ENCODE measurements at places on chromosomes 12 and 14.

- DNase-seq = no peak
These were observed 89.4 kb downstream of the UNC79 start for GRCh38 chr14:93520053-93520607.

- no peak for DNase-seq
These were observed 101.5 kb downstream of the TAOK3 start for GRCh38 chr12:118271183-118271582.

DNA sequence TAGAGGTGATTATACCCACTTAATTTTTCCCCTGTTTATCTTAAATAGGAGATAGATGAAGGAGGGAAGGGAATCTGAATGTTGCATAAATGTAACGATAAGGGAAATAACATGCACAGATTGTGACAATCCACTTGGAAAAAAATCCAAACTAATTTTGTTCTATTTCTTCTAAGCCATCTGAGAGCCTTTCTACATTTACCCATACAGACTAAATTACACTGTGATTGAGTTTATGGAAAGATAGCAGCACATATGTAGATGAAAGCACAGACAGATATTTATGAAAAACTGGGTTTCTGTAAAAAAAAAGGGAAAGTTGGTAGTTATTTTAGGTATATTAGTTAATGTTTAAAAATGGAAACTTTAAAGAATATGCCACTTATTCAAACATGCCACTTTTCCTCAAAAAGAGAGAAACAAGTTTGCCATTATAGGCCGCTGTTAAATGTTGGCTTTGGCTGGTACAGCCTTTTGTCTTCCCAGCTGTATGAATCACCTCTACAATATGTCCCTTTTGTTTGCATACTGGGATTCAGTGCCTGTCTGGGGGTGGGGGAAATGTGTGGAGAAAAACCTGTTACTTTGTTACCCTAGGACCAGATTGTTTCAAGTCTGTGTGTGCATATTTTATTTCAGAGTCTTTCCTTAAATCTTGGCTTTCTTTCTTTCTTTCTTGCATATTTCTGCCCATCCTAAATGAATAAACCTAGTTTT, 470.2 kb upstream of the LMO3 start:
- no peak for DNase-seq

DNA sequence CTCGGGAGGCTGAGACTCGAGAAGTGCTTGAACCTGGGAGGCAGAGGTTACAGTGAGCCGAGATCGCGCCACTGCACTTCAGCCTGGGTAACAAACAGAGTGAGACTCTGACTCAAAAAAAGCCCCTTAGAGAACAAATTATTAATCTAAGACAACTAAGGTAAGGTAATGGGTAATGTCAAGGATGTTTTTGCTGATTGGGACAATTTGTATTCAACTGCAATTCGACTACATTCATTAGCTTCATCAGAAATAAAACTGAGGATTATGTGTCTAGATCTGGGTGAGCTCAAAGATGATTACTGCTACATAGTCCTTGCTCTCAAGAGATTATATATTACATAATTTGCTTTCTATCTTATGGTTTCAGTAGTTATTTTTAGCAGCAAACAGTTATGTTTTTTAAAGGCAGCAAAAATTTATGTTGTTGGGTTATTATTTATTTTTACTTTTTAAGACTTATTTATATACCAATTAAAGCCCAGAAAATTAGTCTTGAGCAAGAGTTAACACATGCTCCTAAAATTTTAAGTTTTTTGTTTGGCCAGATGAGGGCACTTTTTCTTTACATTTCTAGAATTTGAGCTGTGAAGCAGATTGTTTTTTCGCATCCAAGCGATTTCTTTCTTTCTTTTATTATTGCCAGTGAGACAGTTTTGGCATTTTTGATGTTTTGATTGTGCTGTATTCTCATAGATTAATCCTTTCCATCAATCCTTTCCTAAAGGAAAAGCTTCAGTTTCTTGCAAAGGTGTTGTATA, 52.3 kb downstream of the PLEKHA5 start:
- no peak for DNase-seq

GRCh38 chr14:103121846-103122584, 1.2 kb upstream of the TNFAIP2 start:
- DNase-seq = peak; percentile 73

- no peak for DNase-seq
These were observed 55.6 kb upstream of the BCL2L14 start for GRCh38 chr12:12015073-12015685.

GRCh38 chr12:31629756-31630732, 29.4 kb upstream of the ETFBKMT start:
- DNase-seq = no peak

- no peak for DNase-seq
These were observed 453.7 kb upstream of the RGS6 start for GRCh38 chr14:71478542-71478941.

- no peak for DNase-seq
These were observed 64.7 kb upstream of the ESRRB start for GRCh38 chr14:76311079-76311758.

DNA sequence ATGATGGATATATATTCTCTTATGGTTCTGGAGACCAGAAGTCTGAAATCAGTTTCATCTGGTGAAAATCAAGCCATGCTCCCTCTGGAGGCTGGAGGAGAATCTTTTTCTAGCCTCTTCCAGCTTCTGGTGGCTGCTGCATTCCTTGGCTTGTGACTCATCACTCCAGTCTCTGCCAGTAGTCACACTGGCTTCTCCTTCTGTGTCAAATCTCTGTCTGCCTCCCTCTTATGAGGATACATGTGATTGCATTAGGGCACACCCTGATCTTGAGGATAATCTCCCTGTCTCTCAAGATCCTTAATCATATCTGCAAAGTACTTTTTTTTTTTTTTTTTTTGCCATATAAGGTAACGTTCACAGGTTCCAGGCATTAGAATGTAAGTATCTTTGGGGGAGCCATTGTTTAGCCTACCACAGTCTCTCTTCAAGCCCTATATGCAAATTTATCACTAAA, 17.7 kb downstream of the DNAL1 start:
- peak; percentile 12 for DNase-seq

DNA sequence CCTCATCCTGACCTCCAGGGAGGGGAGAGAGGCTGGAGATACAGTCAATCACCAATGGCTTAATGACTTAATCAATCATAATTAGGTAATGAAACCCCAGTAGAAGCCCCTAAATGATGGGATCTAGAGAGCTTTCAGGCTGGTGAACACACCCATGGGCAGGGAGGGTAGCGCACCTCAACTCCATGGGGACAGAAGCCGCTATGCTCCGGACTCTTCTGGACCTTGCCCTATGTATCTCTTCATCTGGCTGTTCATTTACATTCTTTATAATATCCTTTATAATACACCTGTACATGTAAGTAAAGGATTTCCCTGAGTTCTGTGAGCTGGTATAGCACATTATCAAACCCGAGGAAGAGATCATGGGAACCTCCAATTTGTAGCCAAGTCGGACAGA, 205.9 kb downstream of the STXBP6 start:
- DNase-seq = no peak

- DNase-seq = no peak
These were observed 366.7 kb downstream of the BTG1 start for GRCh38 chr12:91778938-91779400.

DNA sequence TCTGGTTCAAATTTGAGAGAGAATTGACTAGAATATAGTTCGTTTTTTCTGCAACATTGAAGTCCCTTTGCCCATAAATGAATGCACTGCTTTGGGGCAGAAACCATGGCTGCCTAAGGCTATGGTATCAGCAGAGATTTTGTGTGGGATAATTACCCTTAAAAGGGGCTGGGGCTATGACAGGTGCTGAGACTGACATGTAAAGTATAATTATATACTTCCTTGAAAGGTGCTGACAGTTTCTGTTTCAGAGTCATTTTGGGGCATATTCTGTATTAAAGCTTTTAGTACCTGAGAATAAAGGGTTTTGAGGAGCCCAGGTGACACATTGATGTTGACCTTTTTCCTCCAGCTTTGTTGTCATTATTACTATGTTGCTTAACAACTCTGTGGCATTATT, 150.3 kb upstream of the PTPRQ start:
- DNase-seq = no peak

- DNase-seq = no peak
These were observed 76.0 kb upstream of the FZD10 start for GRCh38 chr12:130086248-130086647.

GRCh38 chr12:116454950-116455447, 104.2 kb upstream of the MAP1LC3B2 start:
- DNase-seq = no peak

DNA sequence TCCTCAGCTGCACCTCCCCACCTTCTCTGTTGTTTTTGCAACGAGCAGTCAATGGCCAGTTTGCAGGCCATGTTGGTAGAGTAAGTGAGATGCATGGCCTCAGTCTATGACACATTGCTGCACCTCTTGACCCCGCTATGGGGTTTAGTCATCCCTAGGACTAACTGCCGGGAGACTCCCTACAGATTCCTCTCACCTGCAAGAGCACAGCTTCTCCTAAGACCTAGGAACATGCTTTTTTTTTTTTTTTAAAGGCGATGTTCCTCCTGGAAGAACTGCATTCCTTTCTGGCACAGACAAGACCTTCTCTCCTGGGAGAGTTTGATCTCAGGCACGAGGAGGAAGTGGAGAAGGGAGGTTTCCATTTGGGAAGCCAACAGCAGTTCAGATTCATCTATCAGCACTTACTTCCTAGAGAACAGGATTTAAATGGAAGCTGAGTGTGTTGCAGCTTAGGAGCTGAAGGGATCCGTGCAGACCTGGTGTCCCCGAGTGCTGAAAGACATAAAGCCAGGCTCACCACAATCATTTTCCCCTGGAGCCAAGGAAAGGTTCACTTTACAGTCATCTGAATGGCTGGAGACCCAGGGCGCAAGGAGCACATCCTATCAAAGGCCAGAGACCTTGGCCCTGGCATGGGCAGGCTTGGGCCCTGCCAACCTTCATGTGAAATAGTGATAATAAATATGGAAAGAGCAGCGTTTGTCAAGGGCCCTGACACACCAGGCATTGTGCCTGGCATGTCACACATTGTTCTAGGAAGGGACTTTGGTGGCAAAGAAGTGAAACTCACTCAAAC, 104.1 kb downstream of the LGMN start:
- no peak for DNase-seq

- DNase-seq = no peak
These were observed 92.7 kb downstream of the DYRK2 start for GRCh38 chr12:67741270-67741669.

- DNase-seq = peak; percentile 65
These were observed 862 bp downstream of the CRIP2 start for GRCh38 chr14:105475269-105476096.

- peak; percentile 78 for DNase-seq
These were observed 733 bp upstream of the P3H3 start for GRCh38 chr12:6827437-6827911.

DNA sequence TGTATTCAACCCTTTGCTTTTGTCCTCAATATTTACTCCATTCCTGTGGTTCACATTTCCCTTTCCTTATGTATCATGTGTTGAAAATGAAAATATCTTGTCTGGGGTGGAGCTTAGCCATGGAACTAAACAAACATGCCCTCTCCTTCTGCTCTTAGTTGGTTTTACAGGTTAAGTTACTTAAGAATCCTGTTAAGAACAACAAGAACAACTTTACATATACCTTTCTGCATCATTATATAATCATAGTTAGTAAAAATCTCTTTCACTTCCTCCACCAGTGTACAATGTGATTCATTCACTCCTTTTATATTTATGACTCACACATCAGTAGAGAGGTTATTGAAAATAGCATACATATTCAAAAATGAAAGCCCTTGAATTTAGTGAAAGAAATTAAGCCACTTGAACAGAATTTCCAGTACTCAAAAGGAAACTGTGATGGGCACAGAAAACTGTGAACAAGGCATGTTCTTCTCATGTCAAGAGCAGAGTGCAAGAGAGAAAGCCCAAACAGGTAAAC, 307.7 kb downstream of the CCDC91 start:
- no peak for DNase-seq

- DNase-seq = peak; percentile 90
These were observed 43.2 kb downstream of the KRT80 start for GRCh38 chr12:52148464-52149181.

DNA sequence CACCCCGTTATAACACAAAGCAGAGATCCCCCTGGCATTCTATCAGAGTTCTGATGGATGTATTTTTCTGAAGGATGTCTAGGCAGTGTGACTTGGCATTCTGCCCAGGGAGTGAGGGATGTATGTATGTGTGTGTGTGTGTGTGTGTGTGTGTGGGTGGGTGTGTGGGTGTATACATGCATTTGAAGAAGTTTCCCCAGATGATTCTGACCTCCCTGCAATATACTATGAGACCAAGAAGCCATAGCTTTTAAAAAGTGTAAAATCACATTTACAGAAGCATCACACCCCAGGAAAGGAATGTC, 59.7 kb upstream of the NAP1L1 start:
- no peak for DNase-seq

GRCh38 chr12:104957719-104958000, 430 bp downstream of the SLC41A2 start:
- DNase-seq = no peak

DNA sequence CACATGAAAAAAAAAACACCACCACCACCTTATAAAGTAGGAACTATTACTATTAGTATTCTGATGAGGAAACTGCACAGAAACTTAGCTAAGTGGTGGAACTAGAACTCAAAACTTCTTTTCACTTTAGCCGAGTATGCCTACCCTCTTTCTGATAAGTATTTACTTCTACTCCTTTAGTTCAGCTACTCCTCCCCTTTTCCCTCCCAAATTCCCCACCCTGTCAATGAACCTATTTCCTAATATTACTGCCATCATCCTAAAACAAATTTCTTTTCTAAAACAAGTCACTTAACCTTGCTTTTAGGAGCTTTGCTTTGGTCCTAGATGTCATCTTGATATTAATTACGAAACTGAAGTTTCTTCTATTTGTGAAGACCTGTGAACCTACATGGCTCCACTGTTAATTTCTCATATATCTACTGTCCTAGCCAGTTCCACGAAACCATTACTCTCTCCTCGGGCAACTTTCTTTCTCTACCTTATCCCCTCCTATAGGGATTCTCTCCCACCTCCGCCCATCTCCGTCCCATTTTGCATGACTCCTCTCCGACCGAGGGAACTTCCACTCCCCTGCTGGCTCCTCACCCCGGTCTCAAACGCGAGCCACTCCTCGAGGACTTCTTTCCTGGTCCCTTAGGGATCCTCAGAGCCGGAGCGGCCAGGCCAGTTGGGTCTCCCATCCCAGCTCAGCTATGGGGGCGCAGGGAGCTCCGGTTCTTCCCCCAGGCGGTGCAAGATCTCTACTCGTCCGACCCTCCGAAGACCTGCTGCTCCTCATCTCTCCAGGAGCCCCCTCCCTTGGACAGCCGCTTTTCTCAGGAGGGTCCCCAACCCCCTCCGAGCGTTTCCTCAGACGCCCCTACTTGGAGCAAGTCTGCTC, 1.1 kb downstream of the NUMB start:
- peak; percentile 58 for DNase-seq

DNA sequence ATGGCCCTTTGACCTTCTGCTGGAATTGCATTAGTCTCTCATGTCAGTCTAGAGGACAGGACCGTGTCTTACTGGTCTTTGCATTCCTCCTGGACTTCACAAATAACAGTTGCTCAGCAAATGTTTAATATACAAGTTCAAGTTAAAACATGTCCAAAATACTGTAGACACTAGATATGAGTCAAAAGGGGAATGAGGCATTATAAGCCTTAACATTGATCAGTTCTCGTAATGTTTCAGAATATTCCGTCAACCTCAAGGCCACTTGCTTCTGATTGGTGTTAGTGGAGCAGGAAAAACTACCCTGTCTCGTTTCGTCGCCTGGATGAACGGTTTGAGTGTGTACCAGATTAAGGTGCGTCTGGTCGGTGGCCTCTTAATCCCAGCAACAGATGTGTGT, 59.9 kb downstream of the HSP90AA1 start:
- DNase-seq = no peak

GRCh38 chr12:122087431-122088178, 9.0 kb downstream of the MLXIP start:
- DNase-seq = no peak

Data from thyroid gland (tissue), 4 donors.